ENCODE measurements at places on chromosomes 7 and 10. TPM values are rescaled to one million over a fixed set of nuclear protein-coding genes. Genes with fewer than 3 reads are reported as not detected.

- H3K36me3 ChIP-seq: no peaks in the 10 kb centered on the region
- H3K4me1 ChIP-seq: no peaks in the 10 kb centered on the region
- H3K27ac ChIP-seq: no peak overlapping the region
- no peak for DNase-seq
- no peaks in the 10 kb centered on the region for H3K27me3 ChIP-seq
Measured at GRCh38 chr7:135742371-135742770, 6.2 kb downstream of the FAM180A start.

Gene VSTM4
- not detected for total RNA-seq

DNA sequence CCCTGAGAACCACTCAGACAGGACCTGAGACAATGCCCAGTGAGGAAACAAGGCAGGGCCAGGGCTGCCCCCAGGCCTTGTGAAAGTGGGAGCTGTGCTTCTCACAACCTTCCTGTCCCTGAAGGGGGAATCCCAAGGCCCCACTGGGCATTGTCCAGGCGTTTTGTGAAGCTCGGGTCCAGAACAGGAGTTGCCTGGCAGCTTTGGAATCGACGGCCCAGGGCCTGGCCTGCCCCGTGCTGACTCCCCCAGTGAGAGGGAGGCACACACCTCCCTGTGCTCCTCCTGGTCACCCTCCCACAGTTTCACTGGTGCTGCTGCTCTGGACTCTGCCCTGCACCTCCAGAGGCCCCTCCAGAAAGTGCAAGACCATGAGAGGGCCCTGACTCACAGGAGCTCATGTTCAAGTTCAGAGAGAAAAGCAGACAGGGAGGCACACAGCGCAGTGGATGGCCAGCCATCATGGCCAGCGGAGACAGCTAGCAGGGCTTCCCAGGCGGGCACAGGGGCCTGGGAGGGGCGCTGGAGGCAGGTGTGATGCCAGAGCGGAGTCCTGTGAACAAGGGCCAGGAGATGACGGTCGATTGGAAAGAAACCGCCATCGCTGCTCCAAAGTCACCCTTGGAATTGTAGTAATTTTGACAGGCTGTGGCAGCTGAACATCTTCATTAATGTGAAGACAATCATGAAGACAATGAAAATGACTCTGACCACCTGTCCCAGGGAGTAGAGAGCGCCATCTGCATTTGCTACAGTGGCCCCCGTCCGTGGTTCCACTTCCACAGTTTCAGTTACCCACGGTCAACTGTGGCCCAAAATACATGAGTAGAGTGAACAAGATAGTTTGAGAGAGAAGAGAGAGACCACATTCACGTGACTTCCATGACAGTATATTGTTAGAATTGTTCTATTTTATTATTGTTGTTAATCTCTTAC, 103.7 kb downstream of the MKI67 start:
- DNase-seq: no peak
- no peaks in the 10 kb centered on the region for H3K36me3 ChIP-seq

Gene AKR1C3
- total RNA-seq: 4.0 TPM

GRCh38 chr10:113415246-113415645, 137.6 kb upstream of the HABP2 start:
- no peaks in the 10 kb centered on the region for H3K27me3 ChIP-seq
- no peak overlapping the region for H3K27ac ChIP-seq
- no peaks in the 10 kb centered on the region for H3K36me3 ChIP-seq
- no peaks in the 10 kb centered on the region for H3K4me1 ChIP-seq
- no peak overlapping the region for H3K4me3 ChIP-seq
- DNase-seq: no peak

- H3K4me1 ChIP-seq: no peaks in the 10 kb centered on the region
- H3K27ac ChIP-seq: no peak overlapping the region
- H3K36me3 ChIP-seq: no peaks in the 10 kb centered on the region
- H3K4me3 ChIP-seq: no peak overlapping the region
- no peaks in the 10 kb centered on the region for H3K27me3 ChIP-seq
Measured at GRCh38 chr10:8919280-8919679, 864.8 kb downstream of the GATA3 start.

Gene HMX2
- total RNA-seq: not detected

GRCh38 chr10:28284126-28284525, 18.7 kb downstream of the MPP7 start:
- H3K4me1 ChIP-seq: peaks cover 6% of the 10 kb centered on the region
- no peak overlapping the region for H3K4me3 ChIP-seq
- no peak overlapping the region for H3K27ac ChIP-seq
- H3K36me3 ChIP-seq: no peaks in the 10 kb centered on the region
- H3K27me3 ChIP-seq: no peaks in the 10 kb centered on the region

- no peak overlapping the region for H3K4me3 ChIP-seq
- no peaks in the 10 kb centered on the region for H3K27me3 ChIP-seq
- no peaks in the 10 kb centered on the region for H3K36me3 ChIP-seq
Measured at GRCh38 chr7:83777406-83778072, 128.6 kb upstream of the SEMA3E start.

GRCh38 chr10:8084799-8085198, 30.3 kb downstream of the GATA3 start:
- H3K4me3 ChIP-seq: no peak overlapping the region
- DNase-seq: no peak
- no peak overlapping the region for H3K27ac ChIP-seq
- peaks cover 20% of the 10 kb centered on the region for H3K4me1 ChIP-seq
- peaks cover 3% of the 10 kb centered on the region for H3K36me3 ChIP-seq

DNA sequence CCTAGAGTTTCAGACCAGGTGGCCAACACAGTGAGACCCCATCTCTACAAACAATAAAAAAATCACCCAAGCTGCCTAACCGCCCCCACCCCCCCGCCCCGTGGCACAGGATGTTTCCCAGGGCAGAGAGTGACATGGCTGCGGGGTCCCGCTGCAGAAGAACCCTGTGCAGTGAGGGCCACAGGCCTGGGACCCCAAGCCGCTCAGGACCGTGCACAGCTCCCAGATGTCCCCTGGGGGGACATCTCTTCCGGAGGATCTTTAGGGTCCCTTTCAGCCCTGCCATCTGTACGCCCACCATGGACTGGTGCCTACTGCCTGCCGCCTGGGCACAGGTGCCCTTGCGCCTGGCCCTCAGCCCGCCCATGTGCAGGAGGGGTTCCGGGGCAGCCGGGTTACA, 373.6 kb downstream of the DNAJB6 start:
- no peaks in the 10 kb centered on the region for H3K27me3 ChIP-seq
- H3K27ac ChIP-seq: no peak overlapping the region
- H3K4me3 ChIP-seq: no peak overlapping the region
- no peaks in the 10 kb centered on the region for H3K4me1 ChIP-seq

Gene MDFIC
- total RNA-seq: 78.0 TPM

Gene NT5C3A
- 44.2 TPM for total RNA-seq

Gene CAV1
- total RNA-seq: not detected

GRCh38 chr10:61758433-61758832, 95.7 kb downstream of the CABCOCO1 start:
- H3K36me3 ChIP-seq: no peaks in the 10 kb centered on the region
- no peaks in the 10 kb centered on the region for H3K4me1 ChIP-seq
- no peak overlapping the region for H3K27ac ChIP-seq

GRCh38 chr7:128121711-128122530, 90.7 kb upstream of the LRRC4 start:
- no peaks in the 10 kb centered on the region for H3K27me3 ChIP-seq
- no peaks in the 10 kb centered on the region for H3K36me3 ChIP-seq
- H3K4me3 ChIP-seq: no peak overlapping the region
- no peak overlapping the region for H3K27ac ChIP-seq
- H3K4me1 ChIP-seq: peaks cover 6% of the 10 kb centered on the region
- no peak for DNase-seq

DNA sequence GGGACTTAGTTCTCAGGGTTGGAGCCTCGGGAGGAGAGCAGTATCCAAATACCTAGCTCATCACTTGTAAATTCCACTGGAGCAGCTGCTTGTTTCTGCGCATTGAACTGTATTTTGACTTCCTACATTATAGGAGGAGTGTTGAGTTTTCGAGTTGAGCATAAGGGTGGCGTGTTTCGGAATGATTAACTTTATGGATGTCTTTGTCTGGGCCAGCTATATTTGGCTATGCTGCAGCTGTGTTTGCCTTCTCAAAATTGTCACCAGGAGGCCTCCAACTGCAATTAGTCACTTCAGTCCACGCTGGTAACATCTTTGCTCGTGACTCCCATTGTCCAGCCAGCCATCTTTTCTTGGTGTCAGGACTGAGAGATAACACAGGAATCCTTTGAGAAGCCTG, 9.1 kb downstream of the CELF2 start:
- no peak overlapping the region for H3K4me3 ChIP-seq
- H3K27me3 ChIP-seq: no peaks in the 10 kb centered on the region
- no peaks in the 10 kb centered on the region for H3K4me1 ChIP-seq
- DNase-seq: no peak
- no peaks in the 10 kb centered on the region for H3K36me3 ChIP-seq
- no peak overlapping the region for H3K27ac ChIP-seq

DNA sequence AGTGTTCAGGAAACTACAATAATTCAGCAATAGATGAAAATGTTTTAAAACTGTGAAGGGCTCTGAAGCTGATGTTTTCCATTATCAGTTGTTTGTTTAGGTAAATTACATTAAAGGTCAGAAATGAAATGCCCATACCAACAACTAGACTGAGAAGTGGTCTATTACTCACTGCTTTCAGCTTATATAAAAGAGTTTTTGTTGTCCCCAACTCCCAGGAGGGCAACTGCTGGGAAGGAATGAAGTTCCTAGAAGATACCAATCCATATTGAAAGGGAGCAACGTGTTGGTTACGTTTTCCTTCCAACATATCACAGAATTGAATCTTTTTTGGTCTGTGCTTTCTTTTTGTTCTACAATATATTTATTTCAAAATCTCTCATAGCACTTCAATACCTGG, 330.6 kb upstream of the LRRN3 start:
- H3K27me3 ChIP-seq: no peaks in the 10 kb centered on the region
- H3K4me1 ChIP-seq: no peaks in the 10 kb centered on the region
- no peak overlapping the region for H3K4me3 ChIP-seq
- no peaks in the 10 kb centered on the region for H3K36me3 ChIP-seq
- no peak for DNase-seq

GRCh38 chr10:12502526-12503274, 153.4 kb downstream of the CAMK1D start:
- DNase-seq: no peak
- no peaks in the 10 kb centered on the region for H3K36me3 ChIP-seq
- H3K27ac ChIP-seq: no peak overlapping the region

DNA sequence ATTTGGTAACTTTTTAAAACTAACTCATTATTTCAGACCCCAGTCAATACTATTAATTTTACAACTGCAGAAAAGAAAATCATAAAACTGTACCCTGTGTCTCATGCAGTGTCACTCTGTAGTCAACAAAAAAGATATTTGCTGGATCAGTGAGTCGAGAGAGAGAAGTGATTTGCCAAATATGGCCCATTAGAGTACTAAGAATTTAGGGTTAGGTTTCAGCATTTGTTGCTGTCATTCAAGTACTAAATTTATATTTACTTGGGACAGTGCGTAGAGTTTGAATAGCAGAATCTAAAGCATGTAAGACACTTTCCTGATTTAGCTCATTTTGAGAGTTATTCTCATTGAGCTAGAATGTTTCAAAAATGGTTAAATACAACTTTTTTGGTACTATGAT, 38.9 kb downstream of the CACNA2D1 start:
- no peaks in the 10 kb centered on the region for H3K4me1 ChIP-seq
- H3K36me3 ChIP-seq: no peaks in the 10 kb centered on the region
- no peak for DNase-seq
- H3K27me3 ChIP-seq: no peaks in the 10 kb centered on the region

Gene CCL24
- not detected for total RNA-seq

GRCh38 chr7:64626083-64626469, 39.9 kb upstream of the ZNF107 start:
- no peak for DNase-seq
- no peaks in the 10 kb centered on the region for H3K27me3 ChIP-seq

DNA sequence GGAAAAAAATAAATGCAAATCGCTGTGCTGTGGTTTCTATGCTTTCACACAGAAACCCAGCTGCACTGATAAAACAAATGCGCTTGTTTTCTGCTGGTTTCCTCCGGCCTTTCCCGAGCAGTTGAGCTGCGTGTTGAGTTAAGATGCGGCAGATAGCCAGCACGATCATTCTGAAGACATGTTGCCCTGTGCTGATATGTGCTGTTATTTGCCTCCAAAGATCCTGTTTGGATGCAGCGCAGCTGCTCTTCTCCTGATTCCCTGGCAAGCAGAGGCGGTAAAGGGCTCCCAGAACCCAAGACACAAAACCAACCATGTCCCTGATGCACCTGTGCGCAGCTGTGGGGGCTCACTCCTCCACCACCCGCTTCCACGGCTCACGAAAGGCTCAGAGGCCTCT, 225.4 kb downstream of the PAXIP1 start:
- no peaks in the 10 kb centered on the region for H3K27me3 ChIP-seq
- no peaks in the 10 kb centered on the region for H3K36me3 ChIP-seq
- no peak overlapping the region for H3K4me3 ChIP-seq

Gene KCNH2
- total RNA-seq: 2.3 TPM

DNA sequence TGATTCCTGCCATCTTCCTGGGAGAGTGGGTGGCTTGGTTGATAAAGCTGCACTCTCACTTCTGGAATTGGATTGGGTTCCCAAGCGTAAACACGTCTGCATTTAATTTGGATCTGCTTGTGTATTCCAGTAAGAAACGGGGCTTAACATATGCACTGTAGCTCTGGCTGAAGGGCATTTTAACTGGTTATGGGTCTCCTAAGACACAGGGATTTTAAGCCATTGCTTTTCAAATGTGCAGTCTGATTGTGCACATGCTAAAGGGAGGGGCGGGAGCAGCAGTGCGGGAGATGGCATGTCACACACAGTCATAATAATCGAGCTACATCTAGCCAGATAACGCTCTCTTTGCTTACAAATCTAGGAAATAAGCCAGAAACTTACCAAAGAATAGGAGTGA, 247.3 kb upstream of the LYZL1 start:
- H3K4me1 ChIP-seq: no peaks in the 10 kb centered on the region
- no peaks in the 10 kb centered on the region for H3K27me3 ChIP-seq
- DNase-seq: no peak
- H3K27ac ChIP-seq: no peak overlapping the region
- no peaks in the 10 kb centered on the region for H3K36me3 ChIP-seq
- no peak overlapping the region for H3K4me3 ChIP-seq

DNA sequence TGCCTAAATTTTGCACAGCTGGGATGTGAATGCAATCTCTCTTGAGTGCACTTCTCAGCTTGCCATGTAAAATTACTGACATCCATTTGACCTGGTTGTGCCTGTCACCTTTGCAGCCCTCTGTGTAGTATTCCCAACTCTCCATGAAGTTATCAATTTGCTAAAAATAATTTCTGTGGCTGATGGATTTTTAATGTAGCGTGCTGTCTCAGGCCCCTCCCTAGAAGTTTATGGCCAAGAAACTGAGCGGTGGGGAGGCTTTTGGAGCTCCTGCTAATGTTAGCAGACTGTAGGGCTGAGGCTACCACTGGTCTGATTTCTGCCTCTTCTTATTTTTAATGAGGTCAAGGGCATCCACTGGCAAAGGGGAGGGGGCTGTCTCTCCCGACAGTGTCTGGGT, 577.0 kb upstream of the DPP6 start:
- no peaks in the 10 kb centered on the region for H3K4me1 ChIP-seq
- DNase-seq: no peak
- no peak overlapping the region for H3K4me3 ChIP-seq
